Stomach (tissue), 19 donors: ENCODE measurements at places on chromosomes 12 and 14. TPM values are rescaled to one million over a fixed set of nuclear protein-coding genes. Genes with fewer than 3 reads are reported as not detected.

- no peaks in the 10 kb centered on the region for H3K27me3 ChIP-seq
- H3K36me3 ChIP-seq = no peaks in the 10 kb centered on the region
- peak overlapping the region; percentile 71 for H3K4me3 ChIP-seq
- H3K4me1 ChIP-seq = peaks cover 63% of the 10 kb centered on the region
- peak; percentile 75 for DNase-seq
Observed at GRCh38 chr14:73785336-73785833, 66.2 kb upstream of the PTGR2 start.

DNA sequence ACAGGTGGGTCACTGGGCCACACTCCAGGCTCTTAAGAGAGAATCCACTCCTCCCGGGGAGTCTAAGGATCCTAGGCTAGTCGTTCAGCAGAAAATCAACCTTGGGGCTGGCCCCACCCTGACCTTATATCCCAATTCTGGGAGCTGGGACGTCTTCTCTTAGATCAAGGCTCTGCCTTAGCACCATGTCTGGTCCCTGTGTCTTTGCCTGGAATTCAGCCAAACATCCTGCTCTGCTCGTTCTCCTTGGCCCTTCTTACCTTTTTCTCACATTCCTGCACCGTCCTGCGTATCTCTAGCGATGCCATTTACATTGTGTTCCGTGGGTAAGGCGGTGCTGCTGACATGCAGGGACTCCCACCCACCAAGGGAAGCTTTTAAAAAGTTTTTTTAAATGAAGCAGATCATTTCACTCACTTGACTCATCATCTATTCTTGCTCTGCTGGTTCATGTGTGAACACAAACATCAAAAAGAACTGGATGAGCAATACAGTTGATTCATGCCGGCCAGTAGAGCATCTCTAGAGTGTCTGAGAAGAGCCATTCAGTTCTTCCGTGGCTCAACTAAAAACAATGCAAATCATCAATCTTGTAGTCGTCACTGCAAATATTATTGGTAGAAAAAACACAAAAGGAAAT lies 50.2 kb downstream of the KCNK13 start:
- peaks cover 28% of the 10 kb centered on the region for H3K27me3 ChIP-seq
- H3K27ac ChIP-seq = no peak overlapping the region
- no peak for DNase-seq
- no peak overlapping the region for H3K4me3 ChIP-seq
- H3K4me1 ChIP-seq = no peaks in the 10 kb centered on the region

Gene RIPK3
- 6.4 TPM for total RNA-seq

GRCh38 chr12:8466241-8466640 lies 10.5 kb downstream of the CLEC6A start:
- H3K4me3 ChIP-seq = no peak overlapping the region
- no peaks in the 10 kb centered on the region for H3K36me3 ChIP-seq
- DNase-seq = no peak
- no peak overlapping the region for H3K27ac ChIP-seq
- no peaks in the 10 kb centered on the region for H3K27me3 ChIP-seq
- H3K4me1 ChIP-seq = no peaks in the 10 kb centered on the region
